ENCODE measurements at places on chromosomes 2 and 18.
A peak's percentile ranks its signal among the peaks of the same experiment; 100 is the strongest.

GRCh38 chr2:110904779-110905148 lies 172.4 kb downstream of the ACOXL start:
- no peak for DNase-seq

DNA sequence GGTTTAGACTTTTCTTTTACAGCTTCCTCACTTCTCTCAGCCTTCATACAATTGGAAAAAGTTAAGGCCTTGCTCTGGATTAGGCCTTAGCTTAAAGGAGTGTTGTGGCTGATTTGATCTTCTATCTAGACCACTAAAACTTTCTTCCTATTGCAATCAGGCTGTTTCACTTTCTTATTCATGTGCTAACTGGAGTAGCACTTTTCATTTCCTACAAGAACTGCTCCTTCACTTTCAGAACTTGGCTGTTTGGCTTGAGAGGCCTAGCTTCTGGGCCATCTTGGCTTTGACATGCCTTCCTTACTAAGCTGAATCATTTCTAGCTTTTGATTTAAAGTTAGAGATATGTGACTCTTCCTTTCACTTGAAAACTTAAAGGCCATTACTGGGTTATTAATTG lies 114.3 kb downstream of the ARHGEF4 start:
- no peak for DNase-seq

- DNase-seq = no peak
These were observed 143.9 kb upstream of the SIX2 start for GRCh38 chr2:45153121-45153520.

- no peak for DNase-seq
These were observed 27.6 kb upstream of the GTF2A1L start for GRCh38 chr2:48590017-48590416.

GRCh38 chr2:6452702-6453481 lies 412.8 kb downstream of the CMPK2 start:
- DNase-seq = no peak

GRCh38 chr2:52465287-52465686 lies 1302.3 kb upstream of the CHAC2 start:
- DNase-seq = no peak

- DNase-seq = peak; percentile 1
These were observed 139.1 kb downstream of the IRS1 start for GRCh38 chr2:226660526-226660925.

Measured in Kasumi-1 (cell line).